T-helper 22 cell (primary cell): ENCODE measurements at places on chromosomes 5 and 9.
A peak's percentile ranks its signal among the peaks of the same experiment; 100 is the strongest.

DNA sequence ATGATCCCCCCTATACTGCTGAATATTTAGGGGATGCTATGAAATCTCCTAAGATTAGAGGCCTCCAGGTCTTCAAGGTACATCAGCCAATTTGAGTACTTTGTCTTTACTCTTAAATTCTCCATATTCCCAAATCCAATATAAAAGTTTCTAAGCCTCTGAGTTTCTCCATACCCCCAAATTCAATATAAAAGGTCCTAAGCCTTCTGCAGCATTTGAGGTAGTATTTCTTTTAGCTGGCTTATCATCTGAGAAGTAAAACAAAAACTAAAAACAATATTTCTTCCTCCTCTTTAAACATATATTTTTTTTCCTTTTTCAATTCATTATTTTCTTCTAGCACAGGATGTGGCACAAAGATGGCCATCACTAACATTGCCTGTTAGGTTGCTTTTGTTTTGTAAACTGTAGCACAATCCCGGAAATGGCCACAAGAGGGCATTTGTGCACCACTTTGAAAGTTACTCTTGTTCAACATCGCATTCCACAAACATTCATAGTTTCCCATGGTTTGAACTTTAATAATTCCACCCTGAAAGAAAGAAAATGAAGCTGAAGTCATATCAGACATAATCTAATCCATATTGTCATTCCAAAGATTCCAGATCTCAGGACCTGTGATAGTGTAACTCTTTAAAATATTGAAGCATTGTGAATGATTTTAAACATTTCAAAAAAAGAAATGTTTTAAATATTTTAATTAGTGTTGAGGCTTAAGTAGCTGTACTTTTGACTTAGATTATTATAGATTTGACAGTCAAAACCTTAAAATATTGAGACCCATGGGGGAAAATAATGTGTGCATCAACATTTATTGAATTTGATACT lies 21.0 kb upstream of the SCGB3A2 start:
- no peak for DNase-seq

DNA sequence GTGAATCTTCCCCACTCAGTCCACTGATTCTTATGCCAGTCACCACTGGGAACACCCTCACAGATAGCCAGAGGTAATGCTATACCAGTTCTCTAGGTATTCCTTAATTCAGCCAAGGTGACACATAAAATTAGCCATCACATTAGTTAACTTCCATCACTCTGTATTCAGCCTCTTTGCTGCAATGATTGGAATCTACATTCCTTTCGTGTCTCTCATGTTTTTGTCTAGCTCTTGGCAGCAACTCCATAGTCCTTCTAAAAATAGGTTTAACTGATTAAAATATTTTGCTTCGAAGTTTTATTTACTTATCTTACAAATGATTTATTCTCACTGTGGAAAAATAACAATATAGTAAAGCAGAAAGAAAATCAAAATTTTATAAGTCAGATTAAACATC lies 19.6 kb upstream of the RNF20 start:
- DNase-seq: no peak

GRCh38 chr5:95861221-95861863 lies 38.8 kb upstream of the GLRX start:
- no peak for DNase-seq

GRCh38 chr9:95732802-95733688 lies 142.4 kb upstream of the ERCC6L2 start:
- no peak for DNase-seq

DNA sequence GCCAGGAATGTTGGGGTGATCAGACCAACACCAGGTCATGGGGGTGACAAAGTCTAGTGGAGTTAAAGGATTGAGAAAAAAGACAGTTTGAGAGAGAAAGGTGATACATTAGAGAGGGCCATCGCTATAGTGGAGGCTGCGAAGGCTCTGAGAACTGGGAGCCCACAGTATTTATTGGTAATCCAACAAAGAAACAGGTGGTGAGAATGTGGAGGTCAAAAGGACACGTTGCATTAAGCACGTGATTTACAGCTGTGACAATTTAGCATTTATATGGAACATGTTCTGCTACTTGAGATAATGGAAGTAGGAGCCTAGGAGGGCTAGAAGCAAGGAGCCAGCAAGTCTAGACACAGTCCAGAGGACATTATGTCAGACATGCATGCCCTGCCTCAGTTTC lies 2086.5 kb upstream of the C9orf72 start:
- DNase-seq: no peak

- DNase-seq: no peak
These were observed 41.8 kb upstream of the ROR2 start for GRCh38 chr9:91991721-91992341.

GRCh38 chr5:132024117-132024435 lies 12.6 kb upstream of the ACSL6 start:
- DNase-seq: no peak

GRCh38 chr9:85246541-85246940 lies 495.2 kb downstream of the AGTPBP1 start:
- DNase-seq: no peak

GRCh38 chr5:9176641-9177040 lies 369.2 kb downstream of the SEMA5A start:
- no peak for DNase-seq

GRCh38 chr9:113511856-113512761 lies 48.6 kb downstream of the RGS3 start:
- peak; percentile 60 for DNase-seq

- no peak for DNase-seq
These were observed 288.8 kb downstream of the ARL15 start for GRCh38 chr5:54021431-54022164.

GRCh38 chr9:110059461-110059860 lies 148.5 kb downstream of the C9orf152 start:
- DNase-seq: no peak

GRCh38 chr9:18783909-18784308 lies 249.1 kb downstream of the SAXO1 start:
- no peak for DNase-seq

GRCh38 chr9:137169896-137170358 lies at the start of gene LRRC26:
Gene LRRC26 (minus strand): TSS chr9:137170051. CDS start chr9:137169943, 108 bp downstream.
- DNase-seq: no peak

- DNase-seq: no peak
These were observed 2.8 kb downstream of the SHC3 start for GRCh38 chr9:89175828-89176261.

DNA sequence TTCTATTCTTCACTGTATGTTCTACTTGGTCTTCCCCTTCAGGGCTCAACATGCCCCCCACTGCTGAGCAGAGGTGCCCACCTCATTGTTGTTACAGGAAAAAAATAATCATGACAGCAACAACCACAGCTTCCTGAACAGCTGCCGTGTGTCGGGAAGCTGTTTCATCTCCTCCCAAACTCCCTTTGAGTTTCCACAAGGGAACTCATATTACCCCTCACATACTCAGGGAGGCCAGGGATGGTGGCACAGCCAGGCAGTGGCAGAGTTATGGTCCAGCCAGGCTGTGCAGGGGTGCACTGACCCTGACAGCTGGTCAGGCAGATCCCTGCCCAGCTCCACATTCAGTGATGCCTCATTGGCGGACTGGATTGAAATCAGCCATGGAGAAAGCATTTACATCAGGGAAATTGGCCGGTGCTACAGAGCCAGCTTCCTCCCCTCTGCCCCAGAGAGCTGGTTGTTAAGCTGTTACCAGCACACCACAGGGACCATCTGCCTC lies 37.3 kb downstream of the SARDH start:
- no peak for DNase-seq

- DNase-seq: no peak
These were observed 50.9 kb upstream of the TUT7 start for GRCh38 chr9:86405086-86405491.

DNA sequence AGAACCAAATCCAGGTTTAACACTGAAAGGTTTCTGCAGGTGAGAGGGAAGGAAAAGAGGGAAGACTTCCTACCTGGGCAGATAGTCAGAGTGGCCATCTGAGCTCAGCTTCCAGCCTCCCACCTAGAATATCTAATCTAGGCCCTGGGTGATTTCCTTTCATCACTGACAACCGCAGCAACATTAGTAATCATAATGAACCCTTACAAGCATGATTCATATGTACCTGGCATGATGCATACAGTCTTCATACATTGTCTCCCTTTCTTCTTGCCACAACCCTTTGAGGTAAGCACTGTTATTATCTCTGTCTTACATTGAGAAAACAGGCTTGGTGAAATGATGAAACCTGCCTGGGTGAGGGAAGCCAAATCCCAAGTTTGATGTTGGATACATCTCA lies 13.5 kb downstream of the AFAP1L1 start:
- DNase-seq: no peak

GRCh38 chr9:68999393-69000105 lies 14.4 kb downstream of the PRKACG start:
- peak; percentile 26 for DNase-seq

DNA sequence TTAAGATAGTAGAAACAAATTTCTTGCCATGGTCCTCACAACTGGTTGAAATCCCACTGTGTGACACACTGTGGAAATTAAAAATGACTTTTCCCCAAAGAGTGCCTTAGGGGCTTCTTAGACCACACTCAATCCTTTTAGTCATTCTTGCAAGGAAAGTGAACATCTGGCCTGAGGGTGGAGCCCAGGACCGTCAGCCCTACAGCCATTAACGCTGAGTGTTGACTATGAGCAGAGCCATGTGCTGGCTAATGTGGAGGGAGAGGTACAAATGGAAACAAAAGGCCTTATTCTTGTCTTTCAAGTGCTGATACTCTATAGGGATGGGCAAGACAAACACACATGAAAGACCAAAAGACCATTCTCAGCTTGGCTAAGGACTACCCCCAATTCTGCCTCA lies 456.5 kb downstream of the ZSWIM6 start:
- DNase-seq: no peak

GRCh38 chr5:87581661-87582060 lies 168.9 kb upstream of the CCNH start:
- DNase-seq: no peak

DNA sequence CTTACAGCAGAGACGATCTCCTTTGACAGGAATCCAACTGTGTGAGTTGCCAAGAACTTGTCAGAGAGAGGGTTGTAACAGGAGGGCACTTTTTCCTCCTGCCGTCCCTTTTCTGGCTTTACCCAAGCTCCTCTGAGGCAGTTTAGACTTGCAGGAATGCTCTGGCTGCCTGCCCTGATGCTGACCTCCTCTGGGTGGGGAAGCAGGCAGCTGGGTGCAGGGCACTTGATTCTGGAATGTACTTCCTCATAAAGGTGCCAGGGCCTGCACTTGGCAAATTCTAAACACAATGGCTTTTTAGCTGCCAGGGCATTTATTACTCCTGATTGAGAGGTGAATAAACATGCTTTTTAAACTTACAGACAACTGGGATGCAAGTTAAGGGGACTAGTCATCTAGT lies 190.4 kb downstream of the EPB41L4A start:
- DNase-seq: no peak

GRCh38 chr9:3963643-3964369 lies 336.1 kb downstream of the GLIS3 start:
- DNase-seq: no peak

DNA sequence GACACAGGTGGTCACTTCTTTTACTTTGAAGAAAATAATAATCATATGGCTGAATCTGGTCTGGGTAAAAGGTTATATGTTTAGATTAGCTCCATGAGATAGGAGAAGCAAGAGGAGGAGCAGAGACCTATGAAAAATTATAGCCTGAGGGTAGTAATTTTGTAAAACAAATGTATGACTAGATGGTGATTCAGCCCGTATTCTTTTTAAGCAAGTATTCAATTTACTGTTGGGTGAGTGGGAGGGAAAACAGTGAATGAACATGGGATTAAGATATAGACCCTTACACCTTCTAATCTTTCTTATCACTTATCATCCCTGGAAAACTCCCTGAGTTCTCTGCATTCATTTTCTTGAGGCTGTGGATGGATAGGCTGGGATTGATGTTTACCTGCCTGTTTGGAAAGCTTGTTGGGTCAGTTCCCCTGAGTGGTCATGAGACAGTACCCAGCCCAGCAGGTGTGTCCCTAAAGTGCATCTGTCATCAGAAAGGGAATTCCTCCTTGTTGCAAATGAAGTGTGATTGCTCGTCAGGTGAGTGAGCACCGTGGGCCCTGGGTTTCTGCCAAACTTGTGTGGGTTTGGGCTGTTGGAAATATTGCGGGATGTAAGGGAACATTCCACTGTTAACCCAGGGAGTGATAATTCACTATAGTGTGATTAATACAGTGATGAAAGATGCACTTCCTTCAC lies 101.2 kb upstream of the GDNF start:
- DNase-seq: no peak

DNA sequence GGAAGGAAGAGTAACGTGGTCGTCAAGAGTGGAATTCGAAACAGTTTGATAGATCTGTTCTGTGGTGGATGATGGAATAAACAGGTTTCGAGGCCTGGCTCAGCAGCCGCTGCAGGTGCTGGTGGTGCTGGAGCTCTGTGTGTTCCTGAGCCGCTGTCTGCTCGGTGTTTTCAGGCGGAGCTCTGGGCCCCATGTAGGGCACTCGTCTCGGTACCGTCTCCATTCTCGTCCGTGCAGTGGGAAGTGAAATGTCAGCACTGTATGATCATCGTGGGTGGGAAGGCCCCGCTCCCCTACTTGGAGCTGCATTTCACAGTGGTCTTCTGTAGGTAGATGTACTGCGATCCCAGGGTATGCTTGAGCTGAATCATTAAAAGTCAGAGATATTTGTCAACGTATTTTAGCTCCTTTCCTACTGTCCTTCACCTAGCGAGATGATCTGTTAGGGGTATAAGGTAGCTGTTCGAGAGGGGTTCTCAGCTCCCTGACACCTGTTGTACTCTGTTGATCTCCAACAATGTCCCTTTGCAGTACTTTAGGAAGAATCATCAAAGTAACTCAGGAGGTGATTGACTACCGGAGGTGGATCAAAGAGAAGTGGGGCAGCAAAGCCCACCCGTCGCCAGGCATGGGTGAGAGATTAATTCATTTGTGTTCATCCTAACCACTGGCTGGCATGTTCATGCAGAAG lies 35.9 kb downstream of the TENT4A start:
- no peak for DNase-seq

DNA sequence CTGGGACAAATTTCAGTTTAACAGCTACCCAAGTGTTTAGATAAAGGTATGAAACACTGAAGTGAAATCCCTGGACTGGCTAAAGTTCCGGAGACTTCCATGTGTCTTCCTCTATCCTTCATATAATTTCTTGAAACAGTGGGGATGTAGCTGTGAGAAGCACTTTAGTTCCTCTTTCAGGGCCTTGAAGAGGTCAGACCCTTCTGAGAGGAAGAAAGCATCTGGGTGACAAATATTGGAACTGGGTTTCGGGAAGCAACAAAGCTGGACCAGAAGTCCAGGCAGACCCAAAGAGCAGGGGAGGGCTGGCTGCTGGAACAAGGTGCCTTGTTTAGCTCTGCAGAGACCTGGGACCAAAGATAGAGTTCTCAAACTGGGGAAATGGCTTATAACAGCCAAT lies 75.4 kb upstream of the ZFAND5 start:
- DNase-seq: no peak
